T-helper 17 cell (primary cell): ENCODE measurements at places on chromosomes 4 and X.

GRCh38 chr4:100348473-100348872 lies 158.2 kb upstream of the DDIT4L start:
- no peak for DNase-seq

GRCh38 chrX:132058050-132058449 lies 34.9 kb downstream of the STK26 start:
- no peak for DNase-seq

- no peak for DNase-seq
These were observed 646.2 kb downstream of the TRAM1L1 start for GRCh38 chr4:116438981-116439729.

- DNase-seq: no peak
These were observed 182.1 kb downstream of the SCFD2 start for GRCh38 chr4:53183754-53184153.

- no peak for DNase-seq
These were observed 50.6 kb upstream of the PHOX2B start for GRCh38 chr4:41799126-41799525.

DNA sequence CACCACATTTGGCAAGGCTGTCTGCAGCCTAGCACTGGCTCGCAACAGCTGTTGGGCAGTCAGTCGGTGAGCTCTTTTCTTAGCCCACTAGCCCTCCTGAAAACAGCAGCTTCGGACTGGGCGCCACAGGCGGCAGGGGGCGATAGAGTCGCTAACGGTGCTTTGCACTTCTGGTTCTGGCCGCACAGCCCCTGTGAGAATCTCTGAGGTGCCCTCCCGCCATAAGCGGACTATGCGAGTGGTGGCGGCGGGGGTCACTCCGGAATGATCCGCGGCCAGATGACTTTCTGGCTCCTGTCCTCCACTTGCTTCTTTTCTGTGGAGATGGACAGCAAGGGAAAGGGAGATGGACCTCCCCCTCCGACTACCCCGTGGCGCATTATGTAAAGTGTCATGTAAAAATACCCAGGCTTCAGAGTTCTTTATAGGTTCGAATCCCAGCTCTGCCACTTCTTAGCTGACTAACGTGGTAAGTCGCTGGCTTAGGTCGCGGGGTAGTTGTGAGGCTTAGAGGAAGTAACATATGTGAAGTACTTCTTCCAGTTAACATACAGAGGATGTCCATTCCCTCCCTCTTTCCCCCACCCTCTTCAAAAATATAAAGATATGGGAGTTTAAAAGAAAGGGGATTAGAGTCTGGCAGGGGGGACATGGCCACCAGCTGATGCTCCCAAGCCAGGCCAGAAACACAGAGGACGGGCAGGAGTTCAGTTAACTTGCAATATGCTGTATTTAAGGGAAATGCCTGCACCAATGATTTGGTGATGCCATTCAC lies 11.0 kb downstream of the ARHGAP36 start:
- DNase-seq: no peak

- DNase-seq: no peak
These were observed 499.3 kb downstream of the EPHA5 start for GRCh38 chr4:65170768-65171514.

DNA sequence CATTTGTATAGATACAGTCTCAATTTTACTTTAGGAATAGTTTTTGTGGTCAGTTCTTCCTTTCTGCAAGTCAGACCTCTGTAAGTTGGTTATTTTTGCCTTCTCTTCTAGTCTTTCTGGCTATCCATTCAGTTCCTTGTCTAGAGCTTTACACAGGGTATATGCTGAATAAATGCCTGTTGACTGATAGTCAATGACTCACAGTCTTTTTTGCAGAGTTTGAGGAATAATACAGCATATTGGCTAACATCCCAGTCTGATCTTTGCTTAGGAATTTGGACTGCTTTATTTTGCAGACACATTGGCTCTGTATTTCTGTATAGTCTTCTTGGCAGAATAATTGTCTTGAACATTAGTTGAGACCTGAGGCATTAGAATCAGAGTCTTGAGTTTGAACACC lies 132.4 kb downstream of the MAGEC1 start:
- DNase-seq: no peak

GRCh38 chr4:111480510-111480909 lies 664.7 kb upstream of the FAM241A start:
- DNase-seq: no peak

DNA sequence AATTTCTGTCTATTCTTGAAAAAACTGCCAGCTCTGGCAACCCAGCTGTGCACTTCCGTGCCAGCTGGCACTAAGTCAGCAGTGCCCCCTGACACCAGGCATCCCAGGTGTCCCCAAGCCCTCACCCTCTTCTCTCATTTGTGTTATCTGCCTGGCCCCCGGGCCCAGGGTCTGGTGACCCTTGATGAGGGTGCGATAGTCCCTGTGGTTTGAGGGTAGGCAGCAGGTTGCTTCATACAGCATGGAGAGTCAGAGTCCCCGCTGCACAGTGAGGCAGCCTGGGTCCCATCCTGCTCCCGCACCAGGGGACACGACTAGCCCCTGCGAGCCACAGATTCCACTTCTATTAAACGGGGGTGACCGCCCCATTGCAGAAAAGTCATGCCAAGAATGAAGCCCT lies 1.9 kb downstream of the MAN2B2 start:
- no peak for DNase-seq

DNA sequence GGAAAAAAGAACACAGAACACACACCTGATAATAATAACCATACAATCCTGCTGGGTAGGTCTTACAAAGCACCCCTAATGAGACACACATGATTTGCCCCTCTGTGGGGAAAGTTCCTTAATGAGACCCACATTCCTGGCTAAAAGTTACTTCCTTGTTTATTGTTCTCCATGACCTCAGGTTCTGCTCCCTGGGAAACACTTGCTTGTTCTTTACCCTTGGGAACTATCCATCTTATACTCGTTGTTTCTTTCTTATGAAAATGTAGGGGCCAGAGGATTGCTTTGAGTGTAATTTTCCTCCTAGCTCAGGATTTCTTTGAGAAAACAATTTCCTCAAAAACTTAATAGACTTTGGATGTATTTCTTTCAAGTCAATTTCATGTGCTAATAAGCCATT lies 52.1 kb upstream of the PCDH10 start:
- DNase-seq: no peak

GRCh38 chr4:184416913-184417734 lies 57.2 kb downstream of the IRF2 start:
- no peak for DNase-seq

DNA sequence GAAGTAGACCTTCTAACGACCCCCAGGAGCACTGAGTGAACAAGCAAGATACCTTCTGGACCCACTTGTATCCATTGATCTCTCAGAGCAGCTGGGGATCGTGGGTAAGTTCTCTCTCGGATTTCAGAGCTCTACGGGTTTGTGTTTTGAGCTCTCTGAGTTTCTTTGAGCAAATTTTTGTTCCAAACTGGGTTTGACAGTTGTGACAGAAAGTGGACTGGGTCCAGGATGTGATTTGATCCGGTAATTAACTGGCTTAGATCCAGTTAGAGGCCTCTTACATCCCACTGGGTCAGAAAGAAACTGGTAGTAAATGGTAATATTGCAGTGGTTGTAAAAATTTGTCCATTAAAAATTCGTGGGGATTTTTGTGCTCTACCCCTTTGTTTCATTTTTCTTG lies 459.2 kb downstream of the INPP4B start:
- DNase-seq: no peak

- no peak for DNase-seq
These were observed 5.8 kb downstream of the CFAP99 start for GRCh38 chr4:2424581-2424980.

DNA sequence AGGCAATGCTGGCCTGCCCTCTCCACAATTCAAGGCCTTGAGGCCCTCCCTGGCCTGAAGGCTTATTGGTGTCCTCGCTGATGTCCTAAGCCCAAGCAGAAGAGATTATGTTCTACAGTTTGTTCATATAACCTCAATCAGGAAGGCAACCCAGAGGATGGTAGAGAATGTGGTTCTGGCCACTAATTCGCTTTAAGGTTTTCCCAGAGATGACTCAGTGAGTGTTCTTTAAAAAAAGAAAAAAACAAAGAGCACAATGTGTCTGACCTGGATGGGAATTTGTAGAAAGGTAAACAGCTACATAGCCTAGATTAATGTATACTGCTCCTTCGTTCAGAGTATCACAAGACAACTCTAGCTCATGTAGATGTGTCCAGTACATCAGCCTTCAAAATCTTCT lies 66.0 kb downstream of the MANBA start:
- no peak for DNase-seq

DNA sequence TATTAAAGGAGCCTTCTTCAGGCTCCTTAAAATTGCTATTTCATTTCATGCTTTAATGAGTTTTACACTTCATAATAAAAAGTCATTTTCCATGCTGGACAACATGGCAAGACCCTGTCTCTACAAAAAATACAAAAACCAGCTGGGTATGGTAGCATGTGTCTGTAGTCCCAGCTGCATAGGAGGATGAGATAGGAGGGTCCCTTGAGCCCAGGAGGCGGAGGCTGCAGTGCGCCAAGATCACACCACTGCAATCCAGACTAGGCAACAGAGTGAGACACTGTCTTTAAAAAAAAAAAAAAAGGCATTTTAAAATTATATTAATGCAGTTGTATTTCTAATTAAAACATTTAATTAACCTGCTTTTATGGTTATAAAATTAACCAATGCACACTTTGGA lies 49.2 kb downstream of the PDS5A start:
- no peak for DNase-seq

GRCh38 chrX:54758114-54759055 lies 39.7 kb downstream of the ITIH6 start:
- DNase-seq: no peak

DNA sequence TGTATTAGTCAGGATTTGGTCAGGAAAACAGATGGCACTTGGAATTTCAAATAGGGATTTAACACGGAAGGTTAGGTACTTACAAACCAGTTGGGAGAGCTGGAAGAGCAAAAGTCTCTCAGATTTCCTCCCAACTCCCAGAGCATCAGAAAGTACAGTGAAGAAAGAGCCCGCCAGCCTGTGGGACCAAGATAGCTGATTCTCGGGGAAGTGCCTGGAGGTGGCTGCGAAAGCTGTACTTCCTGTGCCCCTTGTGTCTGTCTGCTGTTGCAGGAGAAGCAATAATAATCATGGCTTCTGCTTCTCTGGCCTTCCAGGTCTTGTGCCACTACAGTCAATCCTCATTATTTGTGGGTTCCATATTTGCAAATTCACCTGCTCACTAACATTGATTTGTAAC lies 221.0 kb upstream of the BCOR start:
- no peak for DNase-seq

DNA sequence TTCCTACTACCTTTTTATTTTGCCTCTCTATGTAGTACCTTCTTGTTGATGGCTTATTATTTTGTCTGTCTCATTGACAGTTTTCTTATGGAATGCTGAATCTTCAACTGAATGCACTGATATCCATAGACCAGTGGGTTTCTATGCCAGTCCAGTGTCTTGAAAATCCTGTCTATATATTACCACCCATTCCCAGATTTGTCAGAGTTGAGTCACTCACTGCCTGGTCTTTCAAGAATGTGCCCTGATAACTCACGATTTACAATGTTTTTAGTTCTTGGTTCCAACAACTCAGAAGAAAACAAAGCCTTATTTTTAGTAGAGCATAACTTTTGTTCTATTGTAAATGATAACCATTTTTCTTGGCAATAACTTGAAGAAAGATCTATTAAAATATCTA lies 606.0 kb upstream of the PITX2 start:
- DNase-seq: no peak

GRCh38 chrX:39196192-39197102 lies 395.2 kb downstream of the MID1IP1 start:
- DNase-seq: no peak

DNA sequence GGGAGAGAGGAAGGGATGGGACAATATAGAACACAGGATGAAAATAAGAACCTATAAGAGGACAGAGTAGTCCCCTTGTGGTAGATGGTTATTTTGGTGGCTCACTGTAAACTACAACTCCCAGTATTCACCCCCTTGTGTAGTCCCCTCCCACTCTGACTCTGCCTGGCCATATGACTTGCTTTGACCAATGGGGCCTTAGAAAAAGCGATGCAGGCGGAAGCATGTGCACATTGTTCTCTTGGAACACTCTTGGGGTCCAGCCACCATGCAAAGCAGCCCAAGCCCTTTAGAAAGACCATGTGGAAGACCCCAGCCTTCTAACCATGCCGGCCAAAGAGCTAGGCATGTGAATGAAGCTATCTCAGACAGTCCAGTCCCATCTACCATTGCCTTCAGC lies 415.0 kb downstream of the BCOR start:
- DNase-seq: no peak

DNA sequence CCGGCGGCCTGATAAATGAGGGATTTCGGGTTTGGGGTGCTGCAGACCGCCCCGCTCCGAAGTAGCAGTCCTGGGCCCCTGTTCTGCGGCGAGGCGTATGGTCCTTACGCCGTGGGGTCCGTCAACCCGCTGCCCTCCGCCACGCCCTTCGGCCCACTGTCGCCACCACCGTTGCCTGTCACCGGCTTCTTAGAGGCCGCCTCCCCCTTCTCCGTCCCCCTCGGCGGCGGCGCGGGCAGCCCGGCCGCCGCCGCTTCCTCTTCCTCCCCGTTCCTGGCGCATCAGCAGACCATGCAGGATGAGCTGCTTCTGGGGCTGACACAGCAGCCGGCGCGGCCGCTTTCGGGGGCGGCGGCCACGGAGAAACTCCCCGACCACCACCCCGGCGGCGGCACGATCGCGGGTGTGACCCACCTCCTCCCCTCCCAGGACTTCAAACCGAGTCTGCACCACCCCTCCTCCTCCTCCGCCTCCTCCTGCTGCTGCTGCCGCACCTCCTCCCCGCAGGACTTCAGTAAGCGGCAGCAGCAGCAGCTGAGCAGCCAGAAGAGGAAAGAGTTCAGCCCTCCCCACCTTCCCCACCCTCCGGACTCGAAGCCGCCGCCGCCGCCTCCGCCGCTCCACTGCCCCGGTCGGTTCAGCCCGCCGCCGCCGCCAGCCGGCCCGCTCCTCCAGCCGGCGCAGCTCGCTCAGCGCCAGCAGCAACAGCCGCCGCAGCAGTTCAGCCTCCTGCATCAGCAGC lies 549 bp downstream of the CPEB2 start:
- peak; percentile 85 for DNase-seq

DNA sequence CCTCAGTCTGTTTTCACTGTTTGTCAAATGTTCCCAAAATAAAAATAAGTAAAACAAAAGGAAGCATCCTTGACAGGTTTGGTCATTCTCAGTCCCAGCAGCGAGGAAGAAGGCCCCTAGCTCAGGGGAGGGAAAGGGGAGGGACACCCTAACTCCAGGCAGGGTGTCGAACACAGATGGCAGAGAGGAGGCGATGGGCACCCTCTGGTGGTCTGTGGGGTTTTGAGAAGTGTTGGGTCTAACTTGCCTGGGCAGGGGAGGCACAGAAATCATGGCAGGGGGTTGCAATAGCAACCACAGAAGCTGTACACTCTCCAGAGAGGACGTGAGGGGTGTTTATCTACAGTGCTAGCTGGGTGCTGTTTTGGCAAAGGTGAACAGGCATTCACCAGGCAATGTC lies 229.8 kb upstream of the SFRP2 start:
- DNase-seq: no peak

DNA sequence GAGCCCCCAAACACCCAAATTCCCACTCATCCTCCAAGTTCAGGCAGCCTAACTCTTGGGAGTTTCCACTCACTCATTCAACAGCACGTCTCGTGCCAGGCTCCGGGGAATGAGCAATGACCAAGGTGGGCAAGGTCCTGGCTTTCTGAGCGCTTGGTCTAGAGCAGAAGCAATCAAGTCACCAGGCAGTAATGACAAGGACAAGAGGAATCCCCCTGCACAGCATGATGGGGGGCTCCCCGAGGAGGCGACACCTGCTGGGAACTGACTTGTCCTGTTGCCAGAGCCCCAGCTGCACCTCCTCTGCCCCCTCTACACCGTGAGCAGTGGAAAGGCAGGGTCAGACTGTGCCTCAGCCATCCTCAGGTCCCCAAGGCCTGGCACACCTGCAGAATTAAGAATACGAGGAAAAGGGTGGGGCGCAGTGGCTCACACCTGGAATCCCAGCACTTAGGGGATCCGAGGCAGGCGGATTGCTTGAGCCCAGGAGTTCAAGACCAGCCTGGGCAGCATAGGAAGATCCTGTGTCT lies 25.7 kb upstream of the MRFAP1 start:
- DNase-seq: no peak
